ENCODE measurements at places on chromosomes 2 and 18.

DNA sequence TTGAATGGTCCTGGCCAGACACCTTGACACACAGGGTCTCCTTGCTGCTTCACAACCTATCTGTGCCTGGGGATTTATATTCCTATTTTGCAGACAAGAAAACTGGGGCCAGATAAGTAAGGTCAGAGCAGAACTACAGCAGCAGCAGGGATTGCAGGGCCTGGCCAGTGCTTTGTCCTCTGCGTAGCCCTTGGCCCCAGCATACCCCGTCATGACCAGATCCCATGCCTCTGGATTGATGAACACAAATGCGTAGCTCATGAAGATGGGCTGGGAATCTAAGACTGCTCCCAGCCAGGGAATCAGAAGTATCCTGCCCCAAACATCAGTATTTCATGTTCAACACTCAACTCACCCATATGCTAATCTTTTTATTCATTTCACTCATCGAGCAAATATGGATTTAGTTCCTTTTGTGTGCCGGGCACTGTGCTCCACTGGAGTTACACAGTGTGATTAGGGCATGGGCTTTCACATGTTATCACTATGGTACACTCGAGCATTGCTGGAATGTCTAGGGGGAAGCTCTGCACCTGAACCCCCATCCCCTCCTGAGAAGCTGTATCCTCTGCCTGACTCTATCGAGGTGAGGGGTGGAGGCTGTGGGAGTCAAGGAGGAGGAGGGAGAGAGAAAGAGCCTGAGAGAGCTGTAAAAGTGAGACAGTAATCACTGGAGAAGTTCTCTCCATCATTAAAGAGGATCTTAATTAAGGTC, 143.3 kb downstream of the CYP26B1 start:
- DNase-seq: no peak

- DNase-seq: no peak
These were observed 139.8 kb downstream of the GLI2 start for GRCh38 chr2:120875431-120875830.

DNA sequence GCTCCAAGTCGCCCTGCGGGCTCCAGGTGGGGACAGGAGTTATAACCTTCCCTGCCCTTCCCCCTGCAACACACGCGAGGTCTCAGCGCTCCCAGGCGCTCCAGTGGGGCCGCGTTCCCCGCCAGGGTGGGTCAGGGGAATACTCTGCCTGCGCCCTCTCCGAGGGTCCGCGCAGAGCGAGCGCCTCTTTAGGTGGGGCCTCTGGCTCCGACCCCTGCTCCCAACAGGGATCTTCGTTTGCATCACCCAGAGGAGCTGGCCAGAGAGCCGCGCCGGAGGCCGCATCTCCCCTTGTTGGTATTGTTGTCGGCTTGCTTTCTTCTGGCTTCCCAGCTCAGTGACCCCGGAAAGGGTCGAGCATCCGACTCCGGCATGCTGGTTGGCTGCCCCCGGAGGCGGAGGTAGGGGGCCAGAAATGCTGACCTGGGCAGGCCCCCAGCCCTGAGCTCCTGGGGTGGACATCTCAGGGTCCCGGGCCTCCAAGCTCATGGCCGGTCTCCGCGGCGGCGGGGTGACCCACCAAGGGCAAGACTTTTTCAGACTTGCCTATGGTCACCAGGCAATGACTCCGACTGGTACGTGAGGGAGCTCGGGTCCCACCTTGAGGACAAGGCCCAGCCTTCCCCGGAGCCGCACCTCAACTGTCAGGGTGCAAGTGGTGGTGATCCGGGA, 11.2 kb upstream of the EN1 start:
- no peak for DNase-seq

GRCh38 chr2:78417355-78417754, 608.1 kb upstream of the REG3G start:
- DNase-seq: no peak

GRCh38 chr2:20664431-20665242, 2.3 kb upstream of the GDF7 start:
- DNase-seq: no peak

DNA sequence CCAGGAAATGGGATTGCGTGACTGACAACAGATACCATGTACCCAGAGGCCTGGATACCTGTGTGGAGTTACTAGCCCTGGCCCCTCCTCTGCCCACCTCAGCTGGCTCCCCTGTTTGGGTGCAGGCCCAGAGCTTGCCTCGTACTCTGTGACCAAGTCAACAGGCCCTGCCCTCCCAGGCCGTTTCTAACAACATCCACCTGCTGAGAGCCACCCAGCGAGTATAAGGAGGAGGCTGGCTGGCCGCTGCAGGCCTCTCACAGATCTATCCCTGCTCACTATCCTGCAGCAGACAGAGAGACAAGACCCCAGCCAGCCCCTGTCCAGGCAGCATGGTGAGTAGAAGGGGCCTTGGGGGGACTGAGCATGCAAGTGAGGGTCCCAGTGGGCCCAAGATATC, 12.5 kb upstream of the TUBA4A start:
- no peak for DNase-seq

GRCh38 chr18:74957588-74958224, 251.2 kb downstream of the PTGR3 start:
- DNase-seq: no peak

- DNase-seq: peak; percentile 49
These were observed 18.5 kb upstream of the SEMA4C start for GRCh38 chr2:96888072-96889011.

DNA sequence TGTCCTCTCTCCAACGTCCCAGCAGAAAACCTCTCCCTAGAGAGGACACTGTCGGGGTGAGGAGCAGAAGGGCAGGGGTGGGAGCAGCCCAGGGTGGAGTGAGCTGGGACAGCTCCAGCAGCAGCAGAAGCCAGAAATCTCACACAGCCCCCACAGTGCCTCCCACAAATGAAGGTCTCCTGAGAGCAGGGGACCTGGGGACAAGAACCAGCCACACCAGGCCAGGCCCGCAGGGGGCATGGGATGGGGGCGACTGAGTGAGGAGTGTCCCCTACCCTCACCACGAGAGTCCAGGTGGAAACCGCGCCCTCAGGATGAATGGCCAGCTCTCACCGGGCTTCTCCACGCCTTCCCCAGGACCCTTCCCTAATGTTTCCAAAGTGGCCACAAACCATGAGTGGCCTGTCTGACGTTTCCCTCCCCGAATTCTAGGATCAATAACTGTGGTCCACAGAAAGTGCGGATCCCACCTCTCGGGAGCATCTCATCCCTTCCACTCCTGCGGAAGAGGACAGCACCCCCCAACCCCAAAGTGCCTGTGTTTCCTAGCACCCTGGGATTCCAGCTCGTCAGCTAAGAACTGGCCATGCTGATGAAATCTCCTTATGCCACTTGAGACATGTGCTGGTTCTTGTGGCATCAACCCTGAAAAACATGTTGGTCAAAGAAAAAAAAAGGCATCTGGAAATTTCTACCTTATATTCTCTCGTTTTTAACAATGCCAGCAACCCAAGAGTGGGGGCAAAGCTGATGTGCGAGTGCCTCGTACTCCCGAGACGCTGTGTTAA, 121.1 kb downstream of the HDAC4 start:
- DNase-seq: no peak

Data from NCI-H2029 treated with DMSO at 0.1 percent for 48 hours (cell line).